ENCODE measurements at places on chromosomes 1 and 21. TPM values are rescaled to one million over a fixed set of nuclear protein-coding genes. Genes with fewer than 3 reads are reported as not detected.

DNA sequence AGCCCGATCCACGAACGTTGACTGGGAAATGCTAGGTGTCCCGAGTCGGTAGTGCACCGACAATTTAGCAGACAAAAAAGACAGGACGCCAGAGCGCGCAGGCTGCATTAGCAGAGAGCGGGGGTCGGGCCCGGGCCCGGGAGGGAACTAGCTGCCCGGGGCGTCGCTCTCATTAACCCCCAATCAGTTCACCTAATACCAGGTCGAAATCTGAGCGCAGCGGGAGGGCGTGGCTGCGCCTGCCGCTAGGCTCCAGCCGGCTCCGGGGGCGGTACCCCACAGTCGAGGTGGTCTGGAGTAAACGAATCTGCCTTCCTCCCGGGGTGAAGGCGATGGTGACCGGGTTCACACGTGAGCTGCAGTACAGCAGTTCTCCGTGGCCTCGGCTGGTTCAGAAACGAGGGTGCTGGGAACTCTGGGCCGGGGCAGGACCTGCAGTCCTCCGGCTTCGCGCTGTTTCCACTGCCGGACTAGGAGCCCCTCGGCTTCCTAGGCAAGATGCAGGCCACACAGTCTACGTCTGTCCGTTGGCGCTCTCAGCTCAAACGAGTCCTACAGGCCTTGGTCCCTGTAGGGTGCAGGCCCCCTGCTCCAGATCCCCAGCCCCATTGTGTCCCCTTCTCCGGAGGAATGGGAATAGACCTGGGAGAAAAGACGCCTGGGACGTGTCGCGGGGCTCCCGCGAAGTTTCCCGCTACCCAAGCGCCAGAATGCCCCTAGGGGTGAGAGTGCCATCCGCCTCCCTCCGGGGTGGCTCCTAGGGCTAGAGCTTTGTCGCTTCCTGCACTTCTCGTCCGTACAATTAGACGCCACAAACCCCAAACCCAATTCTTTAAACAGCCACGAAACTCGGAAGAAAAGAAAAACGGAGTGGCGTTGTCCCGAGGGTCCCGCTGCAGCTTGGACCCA, 2.0 kb downstream of the GFI1 start:
- no peak for DNase-seq

- DNase-seq, result no peak
Observed at GRCh38 chr1:84759756-84760155, 69.5 kb upstream of the SSX2IP start.

The FBXO2 gene
- total RNA-seq, result 1.9 TPM

DNA sequence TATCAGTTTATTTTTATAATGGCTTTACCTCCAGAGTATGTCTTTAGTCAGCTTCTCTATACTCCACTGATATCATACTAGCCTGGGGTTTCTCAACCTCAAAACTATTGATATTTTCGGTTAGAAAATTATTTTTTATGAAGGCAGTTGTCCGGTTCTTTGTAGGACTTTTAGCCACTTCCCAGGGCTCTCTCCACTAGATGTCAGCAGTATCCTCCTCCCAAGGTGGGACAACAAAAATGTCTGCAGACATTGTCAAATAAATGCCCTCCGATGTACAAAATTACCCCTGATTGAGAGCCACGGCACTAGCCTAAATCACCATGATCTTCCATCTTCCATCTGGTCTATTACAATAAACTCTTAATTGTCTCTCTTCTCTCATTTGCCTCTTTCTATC, 4.1 kb upstream of the GRIK1 start:
- DNase-seq, result no peak

DNA sequence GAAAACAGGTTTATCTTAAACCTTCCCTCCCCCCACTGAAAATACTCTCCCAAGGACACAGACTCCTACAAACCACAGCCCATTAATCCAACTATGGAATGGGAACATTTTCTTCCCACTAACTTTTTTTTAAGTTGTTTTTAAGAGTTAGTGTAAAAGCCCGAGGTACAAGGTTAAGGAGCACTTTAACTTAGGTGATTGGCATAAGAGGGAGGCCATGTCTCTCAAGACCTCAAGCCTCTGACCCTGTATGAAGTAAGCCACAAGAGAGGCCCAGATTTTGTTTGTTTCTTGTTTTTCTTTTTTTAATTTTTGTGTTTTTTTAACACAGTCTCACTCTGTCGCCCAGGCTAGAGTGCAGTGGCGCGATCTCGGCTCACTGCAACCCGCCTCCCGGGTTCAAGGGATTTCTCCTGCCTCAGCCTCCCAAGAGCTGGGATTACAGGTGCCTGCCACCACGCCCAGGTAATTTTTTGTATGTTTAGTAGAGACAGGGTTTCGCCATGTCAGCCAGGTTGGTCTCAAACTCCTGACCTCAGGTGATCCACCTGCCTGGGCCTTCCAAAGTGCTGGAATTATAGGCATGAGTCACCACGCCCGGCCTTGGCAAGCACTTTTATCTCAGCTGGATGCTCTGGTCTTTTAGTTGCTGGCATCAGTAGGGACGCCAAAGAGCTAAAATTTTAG, 14.4 kb downstream of the ARMH1 start:
- DNase-seq, result peak; percentile 48

- DNase-seq, result no peak
Observed at GRCh38 chr1:24195874-24196273, 8.8 kb upstream of the IFNLR1 start.

The LCE2A gene
- total RNA-seq, result not detected

The C2CD2 gene
- 19.7 TPM for total RNA-seq

The PAQR6 gene
- 2.0 TPM for total RNA-seq

The PTPN7 gene
- total RNA-seq, result not detected

The CHIA gene
- total RNA-seq, result not detected

GRCh38 chr1:196997423-196997822, 20.1 kb downstream of the CFHR5 start:
- DNase-seq, result peak; percentile 42

The CRP gene
- total RNA-seq, result not detected

GRCh38 chr1:1352786-1353388, 3.7 kb upstream of the DVL1 start:
- no peak for DNase-seq

The SLAMF9 gene
- not detected for total RNA-seq

DNA sequence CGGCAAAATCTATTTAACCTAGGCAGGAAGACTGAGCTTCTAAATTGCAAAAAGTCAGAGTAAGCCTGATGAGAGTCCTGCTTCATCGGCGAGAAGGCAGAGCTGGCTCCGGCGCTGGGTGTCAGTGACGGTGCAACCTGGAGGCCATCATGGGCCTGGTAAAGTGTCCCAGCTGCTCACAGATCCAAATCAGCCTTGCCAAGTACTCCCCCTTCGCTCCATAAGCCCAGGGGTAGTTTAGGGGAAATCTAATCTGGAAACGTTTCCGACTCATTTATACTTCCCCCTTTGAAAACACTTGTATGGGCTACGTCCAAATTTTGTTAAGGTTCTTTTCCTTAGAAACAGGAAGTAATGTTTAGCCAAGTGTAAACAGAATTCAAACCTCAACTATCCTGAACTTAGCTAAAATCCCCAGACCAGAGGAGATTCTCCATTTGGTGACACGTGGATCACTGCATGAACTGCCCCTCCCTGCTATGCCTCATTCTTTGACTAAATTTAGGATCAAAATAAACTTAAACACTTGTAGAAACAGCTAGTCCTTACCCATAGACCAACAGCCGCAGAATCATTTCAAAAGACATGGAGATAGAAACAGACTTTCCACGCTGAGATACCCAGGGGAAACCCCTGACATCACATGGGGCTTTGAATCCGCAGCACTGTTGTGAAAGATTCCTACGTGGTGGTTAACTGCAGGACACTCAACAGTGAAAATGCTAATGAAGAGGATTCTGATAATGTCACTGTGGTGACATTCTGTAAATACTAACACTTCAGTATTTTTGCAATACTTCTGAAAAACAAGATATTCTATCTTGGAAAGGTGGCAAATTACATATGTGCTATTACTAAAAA, 172.7 kb downstream of the TGFBR3 start:
- no peak for DNase-seq

DNA sequence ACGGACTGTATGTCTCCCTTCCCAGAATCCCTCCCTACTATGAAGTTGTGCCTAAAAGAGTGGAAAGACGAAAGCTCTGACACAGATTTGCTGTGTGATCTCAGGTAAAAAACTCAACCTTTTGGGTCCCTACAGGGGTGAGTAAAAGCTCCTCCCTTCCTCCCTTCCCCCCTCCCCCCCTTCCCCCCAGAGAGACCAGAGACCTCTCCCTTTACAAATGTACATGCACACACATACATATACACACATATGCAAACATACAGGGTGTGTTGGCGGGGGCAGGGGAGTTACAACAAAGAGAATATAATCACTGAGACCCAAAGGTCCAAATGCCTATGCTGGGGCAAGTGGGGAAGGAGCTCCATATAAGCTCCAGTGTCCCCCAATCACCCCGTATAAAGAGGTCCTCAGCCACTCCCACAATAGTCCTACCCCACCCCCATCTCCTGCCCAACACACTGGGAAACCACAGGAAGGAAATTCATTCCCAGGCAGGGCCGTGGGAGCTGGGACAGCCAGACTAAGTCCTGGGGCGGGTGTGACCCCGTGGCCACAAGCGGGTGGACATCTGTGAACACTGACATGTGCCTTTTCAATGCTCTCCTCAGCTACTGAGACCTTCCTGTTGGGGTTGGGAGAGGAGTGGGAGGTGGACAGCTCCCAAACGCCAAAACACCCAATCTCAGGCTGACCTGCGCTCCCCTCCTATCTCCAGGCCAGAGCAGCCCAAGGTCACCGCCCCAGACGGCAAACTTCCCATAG, 2.0 kb downstream of the MEF2D start:
- peak; percentile 87 for DNase-seq

- DNase-seq, result no peak
Observed at GRCh38 chr1:151613282-151613780, 1.5 kb downstream of the SNX27 start.

DNA sequence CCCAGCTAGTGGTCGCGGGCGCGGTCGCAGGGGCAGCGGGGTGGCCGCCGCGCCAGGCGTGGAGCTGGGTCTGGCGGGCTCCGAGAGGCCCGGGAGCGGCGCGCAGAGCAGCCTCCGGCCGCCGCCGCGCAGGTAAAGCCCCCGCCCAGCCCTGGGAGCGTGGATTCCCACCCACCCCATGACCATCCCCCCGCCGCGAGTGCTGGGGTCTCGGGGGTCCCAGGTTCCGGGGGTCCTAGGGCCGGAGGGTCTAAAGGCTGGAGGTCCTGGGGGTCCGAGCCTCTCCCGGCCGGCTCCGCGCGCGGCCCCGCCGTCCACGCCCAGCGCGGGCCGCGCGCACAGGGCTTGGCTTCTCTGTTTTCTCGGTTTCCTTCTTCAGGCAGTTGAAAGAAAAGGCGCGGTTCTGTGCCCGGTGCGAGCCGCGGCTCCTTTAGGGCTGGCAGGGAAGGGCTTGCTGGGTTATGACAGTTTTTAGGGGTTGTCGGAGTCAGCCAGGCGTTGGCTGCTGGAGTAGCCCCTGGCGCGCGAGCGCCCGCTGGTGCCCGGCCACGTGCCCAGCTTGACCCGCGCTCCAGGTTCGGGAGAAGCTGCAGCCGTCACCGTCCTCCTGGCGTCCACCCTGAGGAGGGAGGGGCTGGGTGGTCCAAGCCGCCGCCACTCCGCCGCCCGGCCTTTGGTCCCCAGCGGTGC, 359 bp downstream of the LRRC3 start:
- no peak for DNase-seq

DNA sequence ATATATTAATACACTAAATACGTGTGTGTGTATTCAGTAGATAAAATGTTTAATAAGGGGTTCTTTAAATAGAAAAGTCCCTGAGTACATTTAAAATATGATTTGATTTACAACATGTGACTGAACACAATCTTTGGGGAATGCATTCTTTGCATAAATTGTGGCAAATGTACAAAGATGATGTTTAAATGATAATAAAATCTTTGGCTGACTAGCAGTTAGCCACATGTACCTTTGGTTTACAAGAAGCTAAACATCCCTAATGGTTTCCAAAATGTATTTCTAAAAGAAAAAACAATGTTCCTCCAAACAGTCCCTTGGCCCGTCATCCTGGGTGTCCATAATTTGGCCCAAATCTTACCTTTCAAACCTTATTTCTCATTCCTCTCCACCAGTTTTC, 106.4 kb upstream of the MARK1 start:
- DNase-seq, result no peak

The ADCY10 gene
- total RNA-seq, result not detected

DNA sequence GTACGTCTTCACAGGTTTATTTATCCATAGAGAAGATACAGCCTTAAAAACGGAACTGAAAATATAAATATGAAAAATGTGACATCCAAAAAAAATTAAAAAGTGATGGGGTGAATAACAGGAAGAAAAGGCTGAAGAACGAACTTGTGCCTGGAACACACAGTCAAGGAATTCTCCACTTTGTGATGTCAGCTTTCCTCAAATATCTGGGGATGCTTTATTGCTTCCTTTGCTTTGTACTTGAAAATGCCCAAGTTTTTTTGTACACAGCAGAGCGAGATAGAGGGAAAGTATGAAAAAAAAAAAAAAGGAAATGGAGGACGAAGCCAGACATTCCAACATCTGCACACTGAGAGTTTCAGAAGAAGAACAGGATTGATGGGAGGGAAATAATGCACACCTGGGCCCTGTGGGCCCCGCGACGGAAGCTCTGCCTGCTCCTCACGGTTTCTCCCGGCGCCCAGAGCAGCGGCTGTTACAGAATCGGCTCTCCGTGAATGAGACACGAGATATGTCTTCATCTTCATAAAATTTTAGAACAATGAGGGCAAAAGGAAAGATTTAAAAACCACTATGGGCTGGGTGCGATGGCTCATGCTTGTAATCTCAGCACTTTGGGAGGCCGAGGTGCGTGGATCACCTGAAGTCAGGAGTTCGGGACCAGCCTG, 10.0 kb upstream of the LRRC3 start:
- no peak for DNase-seq

The HPDL gene
- not detected for total RNA-seq

DNA sequence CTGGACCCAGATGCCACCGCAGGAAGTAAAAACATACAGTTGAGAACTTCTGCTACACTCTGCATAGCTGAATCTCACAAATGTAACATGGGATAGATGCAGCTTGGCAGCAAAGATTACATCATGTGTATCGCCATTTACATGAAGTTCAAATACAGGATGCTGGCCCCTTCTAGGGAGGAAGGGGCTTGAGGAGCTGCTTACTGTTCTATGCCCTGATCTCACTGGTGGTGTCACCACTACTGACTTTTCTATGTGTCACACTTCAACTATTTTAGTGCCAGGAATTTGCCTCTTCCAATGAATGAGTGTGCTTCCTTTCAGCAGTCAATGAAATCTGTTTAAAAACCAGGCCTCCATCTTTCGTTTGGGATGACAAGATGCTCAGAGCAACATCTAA, 31.1 kb downstream of the MRAP start:
- peak; percentile 66 for DNase-seq

DNA sequence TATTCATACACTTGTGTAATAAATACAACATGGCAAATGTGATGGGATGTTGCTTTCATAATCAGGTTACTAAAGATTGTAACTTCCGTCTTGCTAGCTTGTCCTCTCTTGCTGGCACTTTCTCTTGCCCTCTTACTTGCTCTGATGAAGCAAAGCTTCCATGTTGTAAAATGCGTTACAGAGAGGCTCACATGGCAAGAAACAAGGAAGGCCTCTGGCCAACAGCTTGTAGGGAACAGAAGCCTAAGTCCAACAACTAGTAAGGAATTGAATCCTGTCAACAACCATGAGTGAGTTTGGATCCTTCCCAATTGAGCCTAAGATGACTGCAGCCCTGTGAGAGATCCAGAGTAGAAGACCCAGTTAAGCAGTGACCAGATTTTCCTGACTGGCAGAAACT, 15.4 kb downstream of the TMED5 start:
- no peak for DNase-seq

GRCh38 chr1:84996846-84997666, at the start of gene MCOLN2:
Gene MCOLN2, minus strand, starts transcription at chr1:84997113. Its CDS starts 241 bp downstream, at chr1:84996872.
- no peak for DNase-seq

The OR10X1 gene
- not detected for total RNA-seq

The CNR2 gene
- not detected for total RNA-seq

- DNase-seq, result no peak
Observed at GRCh38 chr1:203036537-203036936, 10.2 kb downstream of the PPFIA4 start.

Data from A172 (cell line).